Upper lobe of left lung (tissue), 6 donors: ENCODE measurements at places on chromosomes 2 and 18. TPM values are rescaled to one million over a fixed set of nuclear protein-coding genes. Genes with fewer than 3 reads are reported as not detected.

DNA sequence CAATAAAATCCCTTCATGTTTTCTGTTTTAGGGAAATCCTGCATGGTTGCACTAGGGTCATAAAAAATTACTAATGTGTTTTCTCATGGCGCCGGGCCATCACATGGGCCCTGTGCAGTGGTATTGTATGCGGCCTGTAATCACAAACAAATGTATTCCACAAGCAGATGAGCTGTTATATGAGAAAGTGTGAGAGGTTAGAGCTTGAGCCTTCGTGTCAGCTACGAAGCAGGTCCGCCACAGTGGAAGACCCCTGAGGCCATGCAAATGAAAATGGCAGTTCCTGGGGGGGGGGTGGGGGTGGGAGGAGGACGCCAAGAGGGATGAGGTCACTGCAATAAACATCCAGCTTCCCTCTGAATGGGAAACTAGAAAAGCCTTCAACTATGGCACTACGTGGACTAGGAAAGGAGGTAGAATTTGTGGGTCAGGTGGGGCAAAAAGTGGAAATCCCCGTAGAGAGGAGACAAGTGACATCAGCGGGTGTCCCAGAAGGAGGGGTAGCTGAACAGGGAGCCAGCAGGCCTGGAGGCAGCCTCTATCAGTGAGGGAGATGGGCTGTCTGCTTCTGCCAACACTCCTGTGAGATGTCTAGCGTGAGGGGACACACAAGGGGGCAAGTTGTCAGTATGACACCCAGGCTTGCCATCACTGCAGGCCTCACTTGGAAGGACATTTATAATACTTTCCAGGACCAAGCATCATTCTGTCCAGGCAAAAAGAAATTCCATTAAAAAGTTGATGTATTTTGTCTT lies 130.3 kb upstream of the CTAGE1 start:
- DNase-seq: no peak

DNA sequence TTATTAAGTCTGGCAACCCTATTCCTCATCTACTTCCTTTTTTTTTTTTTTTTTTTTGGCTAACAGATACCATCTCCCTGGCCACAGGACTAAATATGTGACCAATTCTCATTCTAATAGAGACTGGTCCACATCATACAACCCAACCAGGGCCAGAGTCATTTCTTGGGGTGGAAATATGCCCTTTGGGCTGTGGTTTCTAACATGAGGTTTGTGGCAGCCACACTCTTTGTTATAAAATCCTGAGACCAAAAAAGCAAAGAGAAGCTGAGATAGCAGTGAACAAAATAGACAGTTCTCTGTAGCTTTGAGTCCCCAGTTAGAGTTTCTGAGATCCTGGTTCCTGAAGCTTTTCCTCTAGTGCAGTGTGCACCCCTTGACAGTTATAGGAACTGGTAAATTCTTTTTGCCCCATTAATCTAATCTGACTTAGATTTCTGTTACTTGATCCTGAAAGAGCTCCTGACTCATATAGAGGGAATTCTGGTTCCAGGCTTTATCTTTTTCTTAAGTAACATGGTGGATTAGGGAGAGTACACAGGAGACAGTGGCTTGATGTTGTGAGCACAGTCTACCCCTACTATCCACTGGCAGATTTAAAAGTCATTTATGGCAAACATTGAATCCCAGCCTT lies 86.8 kb downstream of the MAIP1 start:
- DNase-seq: no peak

Gene PLA2R1
- total RNA-seq: 11.0 TPM

DNA sequence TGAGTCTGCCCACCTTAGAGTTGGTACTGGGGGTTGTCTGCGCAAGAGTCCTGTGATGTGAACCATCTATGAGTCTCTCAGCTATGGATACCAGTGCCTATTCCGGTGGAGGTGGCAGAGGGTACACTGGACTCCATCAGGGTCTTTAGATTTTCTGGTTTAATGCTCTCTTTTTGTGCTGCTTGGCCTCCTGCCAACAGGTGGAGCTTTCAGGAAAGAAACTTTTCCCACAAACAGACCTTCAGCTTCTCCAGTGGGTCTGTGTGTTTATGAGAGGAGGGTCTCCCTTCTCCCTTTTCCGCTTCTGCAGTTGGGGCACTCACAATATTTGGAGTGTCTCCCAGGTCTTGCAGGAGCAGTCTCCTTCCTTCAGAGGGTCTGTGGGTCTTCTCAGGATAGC lies 1721.9 kb upstream of the SLC39A10 start:
- DNase-seq: no peak

- no peak for DNase-seq
Measured at GRCh38 chr18:27546991-27547390, 361.9 kb upstream of the CHST9 start.

GRCh38 chr2:5250482-5250881 lies 441.7 kb upstream of the SOX11 start:
- DNase-seq: no peak

GRCh38 chr18:38792731-38793130 lies 1227.1 kb upstream of the CELF4 start:
- DNase-seq: no peak

DNA sequence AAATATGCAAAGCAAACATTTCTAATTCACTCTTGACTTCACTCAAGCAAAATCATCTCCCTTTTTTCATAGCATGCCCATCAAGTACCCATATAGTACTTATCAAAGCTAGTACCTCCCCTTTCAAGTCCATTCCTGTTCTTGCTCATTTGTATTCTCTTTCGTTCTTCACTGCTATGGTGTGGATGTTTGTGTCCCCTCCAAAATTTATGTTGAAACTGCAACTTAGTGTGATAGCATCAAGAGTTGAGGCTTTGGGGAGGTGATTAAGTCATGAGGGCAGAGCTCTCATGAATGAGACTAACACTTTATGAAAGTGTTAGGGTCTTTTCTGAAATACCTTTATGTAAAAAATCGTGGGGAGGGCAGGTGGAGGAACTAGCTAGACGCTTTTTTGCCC lies 52.9 kb downstream of the RNU4ATAC start:
- DNase-seq: no peak

DNA sequence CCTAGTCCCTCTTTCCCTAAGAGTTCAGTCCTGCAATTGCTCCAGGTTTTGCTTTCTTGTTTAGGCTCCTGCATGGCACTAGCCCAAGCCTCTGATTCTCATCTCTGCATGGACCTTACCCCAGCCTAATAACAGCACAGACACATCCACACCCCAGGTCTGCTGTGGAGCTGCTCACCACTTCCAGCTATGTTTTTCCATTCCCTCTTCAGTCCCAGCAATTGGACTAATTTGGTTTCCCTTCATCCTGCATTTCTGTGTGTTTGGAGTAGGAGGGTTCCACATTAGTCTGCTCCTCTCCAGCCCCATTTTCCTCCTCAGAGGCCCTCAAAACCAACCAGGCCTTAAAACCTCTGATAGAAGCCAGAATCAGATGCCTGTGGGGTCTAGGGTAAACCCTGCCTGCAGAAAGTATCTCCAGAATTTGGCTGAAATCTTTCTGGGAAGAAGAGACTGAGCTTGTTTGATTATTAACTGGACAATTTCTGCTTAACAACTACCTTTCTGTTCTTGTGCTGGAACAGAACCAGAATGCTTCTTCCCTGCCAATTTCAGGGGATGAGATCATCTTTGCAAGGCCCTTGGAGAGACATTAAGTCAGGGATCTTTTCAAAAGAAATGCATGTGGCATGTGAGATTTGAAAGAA lies 95.9 kb downstream of the GFPT1 start:
- DNase-seq: no peak

DNA sequence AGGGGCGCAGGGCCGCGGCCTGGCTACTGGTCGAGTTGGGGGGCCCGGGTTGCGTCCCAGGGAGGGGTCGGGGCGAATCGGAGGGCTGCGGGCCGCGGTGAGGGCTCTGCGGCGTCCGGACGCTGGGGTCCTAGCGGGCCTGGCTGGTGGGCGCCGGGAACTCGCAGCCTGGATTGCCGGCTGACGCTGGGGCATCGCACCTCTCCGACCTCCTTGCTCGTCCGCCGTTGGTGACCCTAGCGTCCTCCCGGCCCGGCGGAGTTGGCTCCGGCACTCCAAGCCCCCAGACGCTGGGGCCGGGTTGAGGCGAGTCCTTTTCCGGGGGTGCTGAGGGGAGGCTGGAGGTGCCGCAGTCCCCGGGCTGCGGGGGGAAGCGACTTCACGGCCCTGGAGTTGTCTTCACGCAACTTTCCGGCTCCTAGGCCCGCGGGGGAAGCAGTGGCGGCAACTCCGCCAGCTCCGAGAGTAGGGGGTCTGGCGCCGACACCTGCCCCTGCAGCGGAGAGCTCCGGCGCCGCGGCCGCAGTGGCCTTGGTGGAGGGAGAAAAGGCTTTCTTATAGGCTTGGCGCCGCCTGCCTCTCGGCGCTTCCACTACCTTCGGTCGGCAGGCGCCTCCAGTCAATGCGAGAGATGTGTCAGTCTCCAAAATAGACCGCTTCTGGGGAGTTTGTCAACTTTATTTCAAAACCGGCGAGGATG lies 70.3 kb downstream of the HAUS1 start:
- DNase-seq: peak; percentile 88

GRCh38 chr2:28608500-28609424 lies 112.9 kb downstream of the PLB1 start:
- DNase-seq: no peak

Gene FAM168B
- total RNA-seq: 81.7 TPM

DNA sequence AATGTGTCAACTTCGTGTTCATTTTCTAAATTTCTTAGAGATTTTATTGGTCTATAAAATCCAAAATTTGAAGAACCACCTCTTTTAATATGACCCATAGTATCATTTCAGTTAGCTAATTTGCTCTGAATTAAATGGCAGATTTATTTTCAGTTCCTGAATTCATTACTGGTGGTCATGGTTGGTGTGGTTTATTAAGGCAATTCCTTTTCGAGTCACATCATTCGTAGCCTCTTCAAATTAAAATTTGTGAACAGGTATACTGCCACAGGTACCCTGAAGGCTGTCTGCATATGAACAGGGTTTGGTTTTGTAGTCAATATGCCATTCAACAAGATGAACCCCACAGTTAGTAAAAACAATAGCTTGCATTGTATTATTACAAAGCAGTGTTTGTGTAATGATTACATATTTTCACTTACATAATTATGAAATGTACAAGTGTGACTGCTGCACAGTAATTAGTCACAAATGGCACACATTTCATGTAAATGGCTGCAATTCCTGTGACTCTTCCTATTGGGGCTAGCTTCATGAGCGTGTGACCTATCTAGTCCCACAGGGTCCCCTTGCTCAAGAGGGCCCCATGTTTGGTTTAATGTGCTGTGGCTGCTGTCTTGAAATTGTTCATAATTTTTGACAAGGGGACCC lies 48.9 kb downstream of the CDC42EP3 start:
- DNase-seq: no peak

DNA sequence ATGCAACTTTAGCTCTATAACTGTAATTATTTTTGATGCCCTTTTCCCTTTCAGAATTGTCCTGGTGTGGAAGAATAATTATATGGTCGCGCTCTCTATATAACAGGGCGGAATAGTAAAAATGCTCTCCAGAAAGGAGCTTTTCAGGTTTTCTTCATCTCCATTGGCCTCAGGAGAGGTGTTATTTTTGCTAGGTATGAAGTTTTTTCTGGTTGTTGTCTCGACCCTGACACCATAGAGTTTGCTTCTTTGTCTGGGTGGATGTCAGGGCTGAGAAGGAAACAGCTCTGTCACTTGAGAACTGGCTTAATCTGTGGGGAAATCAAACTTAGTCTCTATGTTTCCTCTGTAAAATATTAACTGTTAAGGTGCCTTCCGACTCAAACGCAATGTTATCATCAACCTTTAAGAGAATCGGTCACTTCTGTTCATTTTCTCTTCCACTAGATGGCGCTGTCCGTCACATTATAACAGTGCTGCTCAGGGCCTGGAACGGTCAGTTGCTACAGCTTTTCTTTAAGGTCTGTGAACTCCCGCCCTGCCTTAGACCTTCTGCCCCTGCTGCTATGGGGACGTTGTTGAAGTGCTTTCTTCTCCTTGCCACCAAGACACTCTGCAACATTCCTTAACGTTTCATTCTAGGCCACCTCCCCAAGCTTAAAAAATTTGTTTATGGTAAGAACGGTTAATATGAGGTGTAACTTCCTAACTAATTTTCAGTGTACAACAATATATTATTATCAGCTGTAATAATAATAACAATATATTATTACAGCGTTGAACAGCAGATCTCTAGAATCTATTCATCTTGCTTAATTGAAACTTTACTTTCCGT lies 23.8 kb upstream of the SERPINB12 start:
- peak; percentile 70 for DNase-seq

DNA sequence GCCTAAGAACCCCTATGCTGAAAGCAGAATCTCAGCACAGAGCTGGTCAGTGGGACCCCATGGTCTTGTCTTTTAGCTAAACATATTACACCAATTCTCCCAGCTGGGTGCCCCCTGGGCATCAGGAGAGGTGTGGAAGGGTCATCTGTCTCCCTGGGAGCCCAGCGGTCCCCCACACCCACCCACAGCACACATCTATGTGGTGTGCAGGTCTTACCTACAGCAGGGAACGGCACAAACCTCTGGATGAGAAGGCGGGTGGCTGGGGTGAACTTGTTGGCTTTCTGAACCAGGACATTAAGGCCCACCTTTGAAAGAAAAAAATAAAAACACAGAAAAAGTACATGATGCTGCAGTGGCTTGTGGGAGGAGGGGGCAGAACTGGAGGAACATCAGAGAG lies 70.7 kb downstream of the EMX1 start:
- no peak for DNase-seq

- no peak for DNase-seq
Measured at GRCh38 chr18:79093986-79094385, 24.8 kb downstream of the ATP9B start.

- DNase-seq: no peak
Measured at GRCh38 chr2:219510512-219511135, 3.7 kb upstream of the ASIC4 start.

DNA sequence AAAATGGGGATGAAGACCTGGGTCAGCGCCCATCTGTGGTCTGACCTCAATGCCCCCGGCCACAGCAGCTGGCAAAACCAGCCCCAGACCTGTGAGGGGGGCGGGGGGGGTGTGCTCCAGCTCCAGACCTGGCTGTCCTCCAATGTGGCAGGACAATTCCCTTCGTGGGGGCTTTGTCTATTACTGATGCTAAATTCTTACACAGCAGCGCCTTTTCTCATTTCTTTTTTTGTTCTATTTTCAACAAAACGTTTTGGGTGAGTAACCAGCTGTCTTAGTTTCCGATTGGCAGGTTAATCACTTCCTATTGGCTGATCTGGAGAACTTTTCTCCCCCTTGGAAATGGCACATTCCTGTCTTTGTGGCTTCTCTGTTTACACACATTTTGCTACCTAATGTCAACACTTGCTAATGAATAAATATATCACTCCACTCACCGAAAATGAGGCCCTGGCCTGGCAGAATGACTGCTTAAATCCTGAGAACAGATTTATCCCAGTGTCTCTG lies 4.4 kb downstream of the SMAD7 start:
- DNase-seq: no peak

DNA sequence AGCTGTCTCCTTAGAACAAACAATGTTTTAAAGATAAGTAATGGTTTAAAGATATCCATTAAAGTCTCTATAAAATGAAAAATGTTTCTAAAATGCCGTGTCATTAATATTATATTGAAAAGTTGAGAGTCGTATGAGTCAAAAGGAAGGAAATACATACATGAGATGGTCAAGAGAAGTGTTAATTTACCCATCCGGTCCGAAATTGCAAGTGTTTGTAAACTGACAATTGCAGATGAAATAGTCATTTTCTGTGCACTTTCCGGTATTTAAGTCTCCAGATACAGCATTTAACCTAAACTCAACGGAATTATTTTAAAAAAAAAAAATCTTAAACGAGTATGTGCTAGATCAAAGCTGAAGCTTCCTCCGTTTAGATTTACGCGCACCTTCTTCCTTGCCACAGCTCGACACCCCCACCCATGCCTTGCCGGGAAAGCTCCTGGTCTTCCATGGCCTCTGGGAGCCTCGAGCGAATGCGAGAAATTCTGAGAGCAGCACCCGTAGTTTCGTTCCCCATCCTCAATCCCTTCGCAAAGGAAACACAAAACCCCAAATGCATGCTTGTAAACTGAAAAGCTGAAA lies 1.8 kb downstream of the DSC3 start:
- no peak for DNase-seq
